Fibroblast of villous mesenchyme (primary cell): ENCODE measurements at places on chromosomes 3 and 15. TPM values are rescaled to one million over a fixed set of nuclear protein-coding genes. Genes with fewer than 3 reads are reported as not detected.

The BMF gene
- 0.86 and 10.0 TPM in 2 replicates for total RNA-seq

DNA sequence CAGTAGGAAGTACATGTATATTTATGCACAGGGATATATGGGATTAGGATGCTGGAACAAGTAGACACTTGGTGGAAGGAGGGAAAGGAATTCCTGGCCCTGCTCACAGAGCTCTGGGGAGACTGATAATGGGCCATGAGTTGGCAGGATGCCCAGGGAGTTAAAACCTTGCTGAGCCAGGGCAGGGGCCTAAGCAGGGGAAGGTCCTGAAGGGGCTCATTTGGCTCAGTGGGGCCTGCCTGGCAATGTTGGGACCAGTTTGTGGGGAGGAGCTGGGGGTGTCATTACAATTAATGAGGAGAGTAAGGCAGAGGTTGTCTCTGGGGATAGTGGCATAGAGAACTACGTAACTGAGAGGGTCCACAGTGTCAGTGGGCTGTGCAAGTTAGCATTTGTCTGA lies 124.2 kb upstream of the ADPGK start:
- peak; percentile 23 for DNase-seq

GRCh38 chr3:142211034-142211433 lies 14.4 kb downstream of the GK5 start:
- DNase-seq = peak; percentile 15

- no peak for DNase-seq
Observed at GRCh38 chr3:114858329-114858728, 288.8 kb downstream of the ZBTB20 start.

- no peak for DNase-seq
Observed at GRCh38 chr3:39255503-39256325, 24.1 kb downstream of the CX3CR1 start.

DNA sequence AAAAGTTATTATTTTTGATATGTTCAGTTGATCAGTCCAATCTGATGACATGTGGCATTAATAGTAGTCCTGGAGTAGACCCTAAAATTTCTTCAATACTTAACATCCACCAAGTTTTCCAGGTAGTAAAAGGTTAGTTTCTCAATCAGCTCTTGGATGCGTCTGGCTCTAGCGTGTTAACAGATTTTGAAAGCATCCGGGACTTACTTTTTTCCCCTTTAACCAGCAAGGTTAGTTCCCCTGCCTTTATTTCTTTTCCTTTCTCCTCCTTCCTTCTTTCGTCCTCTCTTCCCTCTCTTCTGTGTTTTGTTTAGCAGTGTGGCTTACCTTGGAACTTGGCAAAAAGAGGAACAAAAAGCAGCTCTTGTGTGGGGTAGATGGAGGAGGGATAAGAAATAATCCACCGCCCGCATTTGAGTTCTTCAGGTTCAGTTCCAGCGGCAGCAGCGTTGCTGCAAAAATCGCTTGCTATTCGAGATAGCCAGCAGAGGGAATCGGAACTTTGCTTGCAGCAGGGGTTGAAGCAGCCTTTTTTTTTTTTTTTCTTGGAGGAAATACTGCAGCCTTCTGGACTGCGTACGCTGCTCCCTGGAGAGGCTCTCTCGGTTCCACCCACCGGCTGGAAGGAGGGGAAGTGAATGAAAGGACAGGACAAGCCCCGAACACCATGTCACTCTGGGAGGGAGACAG lies at the start of gene RBMS3:
RBMS3 (plus strand) TSS at position 668 of the 690 bp plus-strand sequence.
- DNase-seq = peak; percentile 97
